ENCODE measurements at places on chromosomes 1 and 21.

DNA sequence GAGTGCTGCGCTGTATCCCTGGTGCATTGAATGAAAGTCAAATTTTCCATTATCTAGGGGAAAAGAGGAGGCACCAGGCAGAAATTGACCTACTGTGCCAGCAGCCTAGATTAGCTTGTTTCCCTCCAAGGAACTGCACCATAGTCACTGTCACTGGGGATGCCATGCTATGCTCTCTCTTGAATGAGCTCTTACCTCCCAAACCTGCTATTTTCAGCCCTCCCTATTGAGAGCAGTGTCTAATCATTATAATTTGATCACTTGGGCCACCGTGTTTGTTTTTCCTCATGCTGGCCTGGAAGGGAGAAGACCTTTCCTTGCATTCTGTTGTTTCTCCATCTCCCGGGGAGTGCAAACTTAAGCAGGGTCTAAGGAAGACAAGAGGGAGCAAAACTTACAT lies 492.9 kb downstream of the SIPA1L2 start:
- no peak for DNase-seq

- no peak for DNase-seq
Observed at GRCh38 chr1:36432616-36433015, 17.6 kb downstream of the OSCP1 start.

DNA sequence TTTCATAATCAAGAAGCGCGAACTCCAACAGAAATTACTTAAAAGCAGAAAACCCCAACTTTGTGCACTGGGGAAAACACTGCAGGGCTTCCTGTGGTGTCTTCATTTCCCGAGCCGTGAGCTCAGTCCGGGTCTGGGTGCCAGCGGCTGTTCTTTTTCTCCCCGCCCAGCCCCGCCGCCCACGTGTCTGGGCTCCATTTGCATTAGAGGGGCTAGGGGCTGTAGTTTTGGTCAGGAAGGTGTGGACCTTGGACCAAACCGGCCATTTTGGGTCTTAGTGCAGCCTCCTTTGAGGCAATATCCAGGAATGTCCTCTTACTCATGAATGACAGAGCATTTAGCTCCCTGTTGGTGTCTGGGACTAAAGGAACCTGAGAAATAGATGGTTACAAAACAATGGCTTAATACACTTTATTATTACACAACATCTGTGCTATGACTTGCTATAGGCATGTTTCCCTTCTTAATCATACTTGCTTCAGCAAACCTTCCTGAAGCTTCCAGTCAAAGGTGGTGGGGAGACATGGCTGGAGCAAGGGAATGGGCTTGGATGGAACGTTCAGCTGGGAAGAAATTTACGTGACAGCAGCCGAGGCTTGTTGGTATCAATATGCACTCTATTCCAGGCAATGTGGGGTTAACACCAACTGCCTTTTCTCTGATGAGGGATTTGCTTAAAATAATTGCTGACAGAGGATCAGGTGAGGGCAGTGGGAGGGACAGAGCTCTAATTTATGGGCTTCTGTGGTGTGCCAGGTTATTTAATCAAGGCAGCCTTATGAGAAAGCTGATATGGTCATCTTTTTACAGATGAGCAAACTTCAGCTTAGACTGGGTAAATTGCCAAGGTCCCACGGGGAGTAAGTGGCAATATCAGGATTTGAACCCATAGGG lies 1.1 kb downstream of the AGTRAP start:
- DNase-seq = peak; percentile 70

DNA sequence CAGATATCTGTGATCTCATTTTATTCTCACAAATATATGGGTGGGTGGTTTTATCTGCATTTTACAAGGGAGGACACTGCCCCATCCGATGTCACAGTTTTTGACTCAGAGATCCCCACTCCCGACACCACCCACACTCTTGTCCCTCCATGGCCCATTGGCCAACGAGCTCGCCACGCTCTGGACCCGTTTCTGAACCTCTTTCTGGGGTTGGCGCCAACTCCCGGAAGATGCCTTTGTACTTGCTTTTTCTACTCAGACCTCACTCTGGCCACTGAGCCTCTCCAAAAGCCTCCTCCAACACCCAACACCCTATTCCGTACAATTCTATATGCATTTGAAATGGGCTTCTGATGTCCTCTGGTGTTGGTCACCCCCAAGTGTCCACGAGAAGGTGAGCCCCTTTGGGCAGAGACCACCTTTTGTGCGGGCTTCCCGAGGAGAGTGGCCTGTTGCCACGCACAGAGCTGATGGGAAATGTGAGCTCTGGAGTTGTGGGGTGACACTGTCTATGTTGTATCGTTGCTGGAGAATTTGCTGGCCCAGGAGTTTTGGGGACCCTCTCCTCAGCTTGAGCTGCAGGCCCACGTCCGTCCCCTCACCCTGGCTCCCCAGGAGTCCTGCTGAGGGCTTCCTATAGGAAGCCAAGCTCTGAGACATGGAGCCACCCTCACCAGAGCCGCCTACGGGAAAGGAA lies 366.9 kb upstream of the VAMP3 start:
- DNase-seq = no peak

- DNase-seq = no peak
Observed at GRCh38 chr21:34132202-34132601, 58.8 kb downstream of the MRPS6 start.

Data from WERI-Rb-1 (cell line).